ENCODE measurements at places on chromosomes 16 and 17.

GRCh38 chr16:83789642-83790401 is 18.0 kb upstream of the HSBP1 start:
- DNase-seq = no peak

GRCh38 chr16:53561101-53561888 is 58.3 kb upstream of the AKTIP start:
- no peak for DNase-seq

GRCh38 chr17:69523244-69523861 is 108.9 kb downstream of the MAP2K6 start:
- DNase-seq = no peak

GRCh38 chr16:89355686-89356085 is 134.7 kb downstream of the ANKRD11 start:
- DNase-seq = no peak

- no peak for DNase-seq
Observed at GRCh38 chr17:68441070-68441770, 16.1 kb downstream of the WIPI1 start.

- DNase-seq = no peak
Observed at GRCh38 chr17:47707056-47707804, 13.3 kb downstream of the TBKBP1 start.

DNA sequence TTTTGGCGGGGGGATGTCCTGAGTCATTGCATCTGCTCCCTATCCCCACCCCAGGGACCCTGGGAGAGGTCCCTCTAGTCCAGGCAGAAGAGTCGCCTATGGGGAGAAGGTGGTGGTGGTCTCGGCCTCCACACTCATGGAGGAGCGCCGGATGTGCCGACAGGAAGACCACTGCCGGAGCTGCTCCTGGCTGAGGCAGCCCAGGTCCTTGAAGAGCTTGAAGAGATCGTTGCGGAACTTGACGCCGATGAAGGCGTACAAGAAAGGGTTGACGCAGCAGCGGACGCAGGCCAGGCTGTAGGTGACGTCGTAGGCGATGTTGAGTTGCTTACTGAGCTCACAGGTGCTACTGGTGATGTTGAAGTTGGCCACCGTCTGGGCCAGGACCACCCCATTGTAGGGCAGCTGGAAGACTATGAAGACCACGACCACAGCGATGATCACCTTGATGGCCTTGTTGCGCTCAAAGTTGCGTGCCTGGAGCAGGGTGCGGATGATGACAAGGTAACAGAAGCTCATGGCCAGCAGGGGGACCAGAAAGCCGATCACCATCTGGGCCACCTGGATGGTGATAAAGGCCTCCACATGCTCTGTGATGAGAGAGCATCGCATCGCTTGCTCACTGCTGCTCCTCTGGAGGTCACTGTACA is 10.5 kb downstream of the CCR7 start:
- peak; percentile 47 for DNase-seq

- DNase-seq = no peak
Observed at GRCh38 chr17:7862692-7863437, 5.1 kb downstream of the CYB5D1 start.

GRCh38 chr17:77958716-77959125 is 218 bp downstream of the TNRC6C start:
- peak; percentile 36 for DNase-seq

DNA sequence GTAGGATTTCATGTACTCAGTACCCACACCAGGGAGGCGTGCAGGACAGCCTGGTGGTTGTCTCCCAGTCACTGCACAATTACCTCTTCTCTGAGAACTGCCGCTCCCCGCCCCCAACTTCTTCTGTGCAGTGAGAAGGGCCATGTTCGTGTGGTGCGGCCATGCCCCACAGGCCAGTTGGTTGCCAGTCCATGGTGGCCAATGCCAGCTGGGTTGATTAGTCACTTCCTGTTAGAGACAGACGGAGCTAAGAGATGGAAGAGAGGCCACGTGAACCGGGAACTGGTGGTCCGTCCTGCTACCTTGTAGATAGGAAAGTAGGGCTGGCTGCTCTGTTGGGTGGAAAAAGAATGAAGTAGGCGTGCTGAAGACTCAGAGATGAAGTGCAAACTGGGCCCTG is 206.5 kb downstream of the ABCC12 start:
- DNase-seq = no peak

DNA sequence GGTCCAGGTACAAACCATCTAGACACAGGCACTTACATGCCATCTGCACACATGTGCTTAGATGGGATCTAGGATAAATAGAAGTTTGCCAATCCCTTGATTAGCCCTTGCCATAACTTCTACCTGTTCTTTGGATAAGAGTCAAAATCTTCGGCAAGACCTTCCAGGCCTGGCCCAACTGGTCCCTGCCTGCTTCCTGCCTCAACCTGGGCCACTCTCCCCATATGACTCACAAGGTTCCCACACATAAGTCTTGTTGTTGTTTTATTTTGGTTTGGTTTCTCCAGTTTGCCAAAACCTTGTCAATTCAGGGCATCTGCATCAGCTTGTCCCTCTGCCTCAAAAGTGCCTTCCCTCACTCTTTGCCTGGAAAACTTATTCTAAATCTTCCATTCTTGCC is 95.3 kb upstream of the XYLT1 start:
- no peak for DNase-seq

DNA sequence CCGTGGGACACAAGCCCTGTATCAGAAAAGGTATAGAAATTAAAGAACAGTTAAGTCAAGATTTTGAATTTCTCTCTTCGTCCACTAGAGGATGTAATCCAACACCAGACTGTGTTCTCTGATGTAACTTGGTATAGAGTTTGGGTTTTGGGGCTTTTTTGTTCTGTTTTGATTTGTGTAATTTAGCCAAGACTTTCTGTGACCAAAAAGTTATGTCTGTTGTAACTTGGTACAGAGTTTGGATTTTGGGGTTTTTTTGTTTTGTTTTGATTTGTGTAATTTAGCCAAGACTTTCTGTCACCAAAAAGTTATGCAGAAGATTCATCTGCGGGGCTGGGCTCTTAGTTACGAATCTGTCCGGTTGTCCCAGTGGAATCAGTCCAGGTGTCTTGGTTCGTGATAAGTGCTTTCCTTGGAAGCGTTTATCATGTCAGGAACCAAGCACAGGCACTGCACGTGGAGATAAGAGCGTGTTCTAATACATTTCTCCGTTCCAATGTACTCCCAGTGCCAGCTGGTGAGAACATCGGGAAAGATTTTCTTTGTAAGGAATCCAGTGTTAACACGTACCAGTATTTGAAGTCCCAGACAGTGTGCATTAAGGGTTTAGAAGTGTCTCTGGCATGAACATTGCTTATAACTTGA is 44.1 kb upstream of the SEC14L1 start:
- DNase-seq = no peak

GRCh38 chr16:71834291-71834690 is 11.5 kb upstream of the ATXN1L start:
- no peak for DNase-seq

DNA sequence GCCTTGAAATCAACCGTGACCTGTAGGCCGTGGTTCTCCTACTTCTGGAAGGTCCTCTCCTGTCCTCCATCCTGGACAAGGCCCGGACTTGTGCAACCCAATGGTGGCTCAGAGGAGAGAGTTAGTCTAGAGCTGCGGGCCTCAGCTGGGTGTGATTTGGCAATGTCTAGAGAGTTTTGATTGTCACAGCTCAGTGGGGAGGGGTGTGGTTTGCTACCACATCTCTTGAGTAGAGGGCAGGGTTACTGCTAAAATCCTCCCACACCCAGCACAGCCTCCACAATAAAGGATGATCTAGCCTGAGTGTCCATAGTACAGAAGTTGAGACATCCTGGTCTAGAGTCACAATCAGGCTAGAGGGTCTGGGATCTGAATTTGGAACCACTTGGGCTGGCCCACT is 40.3 kb downstream of the MYH13 start:
- no peak for DNase-seq

GRCh38 chr17:75617218-75617617 is 16.0 kb upstream of the SMIM5 start:
- no peak for DNase-seq

GRCh38 chr16:80803339-80804055 is 901 bp downstream of the CDYL2 start:
- peak; percentile 47 for DNase-seq

DNA sequence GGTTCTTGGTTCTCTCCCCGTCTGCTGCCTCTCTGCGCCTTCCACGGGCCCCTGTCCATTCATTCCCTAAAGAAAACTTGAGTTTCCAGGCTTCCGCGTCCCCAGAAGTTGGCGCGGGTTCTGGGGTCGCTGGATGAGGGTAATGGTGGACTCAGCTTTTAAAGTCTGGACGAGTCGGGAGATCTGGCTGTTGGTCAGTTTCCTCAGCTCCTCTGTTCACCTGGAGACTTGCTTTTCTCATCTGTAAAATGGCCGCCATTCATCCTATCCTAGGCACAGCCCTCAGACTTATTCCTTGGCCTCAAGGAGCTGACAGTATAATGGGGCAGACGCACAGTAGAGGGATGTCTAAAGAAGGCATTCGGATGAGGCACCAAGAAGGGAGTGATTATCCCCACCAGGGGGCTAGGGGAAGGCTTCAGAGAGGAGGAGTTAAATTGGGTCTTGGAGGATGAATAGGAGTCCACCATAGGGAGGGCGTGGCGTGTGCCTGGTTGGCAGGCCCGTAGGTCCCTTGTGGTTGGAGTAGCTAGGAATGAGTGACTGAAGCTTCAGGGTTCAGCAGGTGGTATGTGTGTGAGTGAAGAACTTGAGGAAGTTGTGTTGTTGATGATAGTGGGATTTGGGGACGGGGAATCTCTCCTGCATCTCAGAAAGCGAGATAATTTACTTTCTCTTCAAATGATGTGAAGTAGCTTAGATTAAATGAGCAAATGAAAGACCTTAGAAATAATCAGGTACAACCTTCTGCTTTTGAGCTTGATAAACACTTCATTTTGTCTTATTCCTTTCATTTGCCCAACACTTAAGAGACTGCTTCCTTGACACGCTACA is 652 bp downstream of the VPS35L start:
- no peak for DNase-seq

DNA sequence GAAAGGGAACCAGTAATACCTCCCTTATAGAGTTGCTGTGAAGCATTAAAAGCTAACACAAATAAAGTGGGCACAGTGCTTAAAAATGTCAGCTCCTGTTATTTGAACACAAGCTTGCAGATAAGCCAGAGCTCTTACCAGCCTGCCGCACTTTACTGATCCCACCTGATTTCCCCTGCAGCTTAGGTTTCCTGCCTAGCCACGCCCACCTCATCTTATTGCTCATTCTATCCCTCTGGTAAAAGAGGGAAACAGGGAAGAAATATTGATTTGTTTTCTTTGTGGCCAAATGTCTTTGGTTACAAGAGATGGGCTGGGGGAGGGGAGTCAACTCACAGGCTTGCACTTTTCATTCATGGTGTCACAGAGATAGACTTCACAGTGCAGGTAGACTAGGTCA is 9.6 kb upstream of the GP2 start:
- no peak for DNase-seq

Measured in stimulated activated naive CD8-positive, alpha-beta T cell treated with anti-CD3 and anti-CD28 coated beads, Interleukin-15, amount 100 ng/mL, for 72 hours (primary cell).